ENCODE measurements at places on chromosomes 2 and 18. TPM values are rescaled to one million over a fixed set of nuclear protein-coding genes. Genes with fewer than 3 reads are reported as not detected.

DNA sequence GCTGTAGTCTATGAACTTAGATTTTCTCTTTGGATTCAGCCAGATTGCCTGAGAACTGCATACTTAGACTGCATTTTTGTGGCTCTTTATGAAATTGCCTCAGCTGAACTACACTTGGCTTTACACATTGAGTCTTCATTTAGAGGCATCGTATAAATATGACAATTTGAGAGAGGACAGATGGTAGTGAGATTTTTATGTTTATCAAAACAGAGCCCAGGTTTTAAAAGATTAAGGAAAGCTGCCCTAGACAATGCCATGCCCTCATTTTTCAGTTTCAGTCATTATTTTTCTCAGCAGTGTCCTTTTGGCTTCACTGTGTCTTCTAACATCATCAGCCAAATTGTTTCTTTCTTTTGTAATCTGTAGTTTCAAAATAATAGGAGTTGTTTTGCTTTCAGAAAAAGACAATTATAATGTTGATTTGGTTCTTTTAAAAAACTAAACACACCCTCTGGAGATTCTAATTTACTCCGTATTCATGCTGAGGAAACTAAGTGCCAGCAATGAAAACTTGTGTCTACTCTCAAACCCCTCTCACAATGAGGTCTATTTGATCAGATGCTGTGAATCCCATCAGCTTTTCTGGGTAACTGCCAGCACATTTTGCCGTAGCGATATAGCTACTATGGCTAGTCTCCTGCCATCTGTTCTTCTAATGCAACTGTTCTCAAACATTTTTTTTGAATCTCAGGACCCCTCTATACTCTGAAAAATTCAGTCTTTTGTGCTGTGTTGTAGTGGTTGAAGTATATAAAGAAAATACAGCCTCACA, 46.2 kb downstream of the TWSG1 start:
- DNase-seq = no peak

- DNase-seq = peak; percentile 91
Observed at GRCh38 chr2:207683879-207684627, 27.4 kb upstream of the CCNYL1 start.

GRCh38 chr2:100041946-100042345, 100.4 kb downstream of the AFF3 start:
- DNase-seq = no peak

DNA sequence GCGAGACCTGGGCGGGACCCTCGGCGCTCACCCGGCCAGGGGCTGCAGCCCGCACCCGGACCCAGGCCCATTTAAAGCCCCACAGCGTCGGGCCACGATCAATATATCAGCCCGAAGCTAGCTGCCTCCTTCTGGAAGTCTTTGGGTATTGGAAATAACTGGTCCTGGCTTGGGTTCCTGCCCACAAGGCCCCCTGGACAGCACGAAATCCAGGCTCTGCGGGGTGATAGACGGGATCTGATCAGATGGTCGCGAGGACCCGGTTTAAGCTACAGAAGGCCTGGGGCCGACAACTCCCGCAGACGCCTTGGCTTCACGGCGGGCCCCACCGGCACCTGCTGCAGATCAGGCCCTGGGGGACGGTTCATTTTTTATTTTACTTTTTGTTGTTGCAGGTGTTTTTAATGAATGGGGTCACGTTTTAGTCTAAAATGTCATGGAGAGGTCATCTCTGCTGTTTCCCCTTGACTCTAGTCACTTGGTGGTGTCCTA, 362 bp upstream of the PSTPIP2 start:
- no peak for DNase-seq

DNA sequence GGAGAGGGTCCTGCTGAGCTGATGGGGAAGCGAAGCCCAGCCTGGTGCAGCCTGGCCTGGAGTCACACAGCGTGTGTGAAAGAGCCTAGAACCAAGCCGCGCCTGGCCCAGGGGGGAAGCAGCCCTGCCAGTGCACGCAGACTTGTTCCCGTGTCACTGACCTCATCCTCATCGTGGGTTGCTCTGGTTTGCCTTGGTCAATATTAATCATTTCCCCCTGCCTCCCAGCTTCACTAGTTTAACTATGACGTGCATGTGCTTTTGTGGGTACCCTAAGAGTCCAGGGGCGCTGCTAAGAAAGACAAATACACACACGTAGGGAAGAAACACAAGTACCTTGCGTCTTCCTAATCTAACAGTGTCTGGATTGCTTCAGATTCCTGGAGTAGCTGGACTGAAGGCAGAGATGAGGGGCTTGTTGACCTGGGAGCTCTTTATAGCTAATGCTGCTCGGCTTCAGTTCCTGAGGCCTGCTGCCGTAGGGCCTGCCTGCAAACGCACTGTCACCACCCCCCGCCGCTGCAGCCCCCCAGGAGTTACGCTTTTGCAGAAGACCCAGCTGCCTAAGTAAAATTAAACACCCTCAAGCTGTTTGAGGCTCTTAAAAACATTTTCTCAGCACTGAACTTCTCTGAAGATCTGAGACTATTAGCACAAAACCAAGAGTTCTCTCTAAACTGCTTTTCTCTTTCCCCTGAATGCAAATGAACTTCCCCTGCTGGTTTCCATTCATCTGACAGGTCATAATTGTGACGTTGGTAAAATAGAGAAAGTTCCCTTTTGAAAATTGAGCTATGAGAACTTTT, 159.2 kb downstream of the FAM210A start:
- DNase-seq = no peak

DNA sequence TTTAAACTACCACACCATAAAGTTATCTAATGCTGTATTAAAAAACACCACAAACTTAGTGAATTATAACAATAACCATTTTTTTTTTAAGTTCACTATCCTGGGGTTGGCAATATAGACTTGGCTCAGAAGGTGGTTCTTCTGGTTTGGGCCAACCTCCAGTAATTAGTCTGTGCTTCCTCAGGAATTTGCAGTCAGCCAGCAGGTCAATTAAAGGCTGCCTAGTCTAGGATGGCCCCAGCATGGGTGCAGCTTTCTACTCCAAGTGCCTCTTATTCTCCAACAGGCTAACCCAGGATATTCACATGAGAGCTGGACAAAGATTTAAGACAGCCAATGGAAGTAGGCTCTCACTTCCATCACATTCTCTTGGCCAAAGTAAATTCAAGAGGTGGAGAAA, 379.1 kb upstream of the FIGN start:
- DNase-seq = no peak

DNA sequence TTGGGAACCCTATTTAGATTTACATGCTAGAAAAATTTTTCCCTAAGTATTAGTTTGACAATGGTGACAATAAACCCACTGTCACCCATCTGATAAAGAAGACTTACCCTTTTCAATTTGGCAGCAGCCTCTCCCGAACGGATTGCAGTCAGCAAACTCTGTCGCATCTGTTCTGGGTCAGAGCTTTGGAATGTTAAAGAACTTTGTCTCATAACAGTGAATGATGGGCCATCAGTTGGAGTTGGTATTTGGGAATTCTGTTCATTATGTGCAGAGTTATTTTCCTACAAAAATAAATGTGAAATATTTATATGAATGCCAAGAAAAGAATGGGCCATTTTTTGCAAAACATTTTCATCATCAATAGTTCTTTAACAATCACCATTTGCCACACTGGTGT, 70.8 kb upstream of the GRB14 start:
- DNase-seq = no peak

- DNase-seq = no peak
Observed at GRCh38 chr18:23816021-23816420, 126.8 kb downstream of the LAMA3 start.

- no peak for DNase-seq
Observed at GRCh38 chr18:44558767-44559166, 121.9 kb upstream of the SETBP1 start.

- no peak for DNase-seq
Observed at GRCh38 chr2:178895872-178896271, 88.6 kb upstream of the TTN start.

- DNase-seq = no peak
Observed at GRCh38 chr2:55780697-55781096, 87.1 kb upstream of the PNPT1 start.

- DNase-seq = no peak
Observed at GRCh38 chr2:4553241-4553640, 849.9 kb downstream of the DCDC2C start.

GRCh38 chr2:175366815-175367214, 185.3 kb upstream of the ATP5MC3 start:
- DNase-seq = no peak

- no peak for DNase-seq
Observed at GRCh38 chr2:156321243-156321904, 11.1 kb downstream of the NR4A2 start.

- no peak for DNase-seq
Observed at GRCh38 chr2:174969091-174969734, 36.0 kb downstream of the CHN1 start.

DNA sequence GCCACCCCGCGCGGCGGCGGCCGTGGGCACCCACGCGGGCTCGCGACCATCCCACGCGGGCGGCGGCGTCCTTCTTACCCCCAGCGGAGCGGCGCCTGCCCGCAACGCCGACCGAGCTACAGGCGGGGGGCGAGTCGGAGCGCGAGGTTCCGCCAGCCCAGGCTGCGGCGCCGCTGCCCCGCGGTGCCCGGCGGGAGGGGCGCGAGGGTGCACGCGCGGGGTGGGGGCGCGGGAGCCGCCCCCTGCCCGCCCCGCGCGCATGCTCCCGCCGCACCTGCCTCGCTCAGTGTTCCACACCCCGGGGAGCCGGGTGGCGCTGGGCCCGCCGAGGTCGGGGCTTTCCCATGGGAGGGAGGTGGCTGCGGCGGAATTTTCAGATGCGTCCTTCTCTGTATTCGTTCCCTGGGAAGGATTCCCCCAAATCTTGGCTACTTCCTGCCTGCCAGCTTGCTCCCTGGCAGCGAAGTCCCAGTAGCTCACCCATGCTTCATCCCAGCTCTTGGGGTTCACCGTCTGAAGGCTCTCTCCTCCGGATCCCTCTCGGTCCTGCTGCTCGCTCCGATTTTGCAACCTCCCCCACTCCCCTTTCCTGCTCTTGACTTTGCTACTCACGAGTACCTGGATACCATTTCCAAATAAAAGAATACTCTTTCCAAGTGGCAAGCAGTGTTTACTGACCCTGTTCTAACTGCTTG, at the start of gene L3MBTL4:
Gene L3MBTL4 (minus strand): TSS at position 189 of the 695 bp plus-strand sequence. CDS start 103,286 bp downstream, outside the sequence.
- DNase-seq = no peak

GRCh38 chr2:120064664-120065063, 51.8 kb downstream of the EPB41L5 start:
- no peak for DNase-seq

DNA sequence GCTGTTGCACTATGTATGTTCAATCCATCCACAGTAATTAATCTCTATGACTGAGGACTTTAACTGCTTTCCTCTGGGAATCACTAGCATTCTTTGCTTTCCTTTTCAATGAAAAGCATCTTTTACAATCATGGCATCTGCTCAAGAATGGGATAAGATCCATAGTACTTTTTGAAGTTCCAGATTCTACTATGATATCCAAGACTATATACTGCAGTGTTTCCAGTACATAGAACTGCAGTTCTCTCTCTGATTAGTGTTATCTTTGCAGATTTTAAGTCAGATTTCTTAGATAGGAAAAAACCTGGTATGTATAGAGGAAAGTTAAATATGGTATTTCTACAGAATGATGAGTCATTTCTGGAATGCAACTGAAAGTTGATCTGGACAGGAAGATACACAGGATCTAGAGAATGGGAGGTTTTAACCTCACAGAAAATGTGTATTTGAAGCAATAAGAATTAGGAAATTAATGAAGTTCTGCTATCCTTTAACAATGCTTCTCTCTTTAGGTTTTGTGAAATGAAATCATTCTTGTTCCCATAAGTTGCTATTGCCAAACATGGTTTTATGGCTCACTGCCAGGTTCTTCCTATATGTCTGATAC, 670.7 kb downstream of the ERBB4 start:
- no peak for DNase-seq

DNA sequence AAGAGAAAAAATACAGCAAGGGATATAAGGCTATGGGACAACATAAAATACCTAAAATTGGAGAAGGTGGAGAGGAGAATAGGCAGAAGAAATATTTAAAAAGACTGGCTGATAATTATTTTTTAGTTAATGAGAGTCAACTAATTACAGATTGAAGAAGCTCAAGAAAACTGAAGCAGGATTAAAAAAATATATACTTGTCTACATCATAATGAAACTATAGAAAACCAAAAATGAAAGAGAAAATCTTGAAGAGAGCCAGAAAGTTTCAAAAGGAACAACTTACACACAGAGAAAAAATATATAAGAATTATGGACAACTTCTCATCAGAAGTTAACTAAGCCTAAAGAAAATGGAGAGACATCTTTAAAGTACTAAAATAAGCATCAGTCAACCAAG, 62.9 kb upstream of the APCDD1 start:
- no peak for DNase-seq

DNA sequence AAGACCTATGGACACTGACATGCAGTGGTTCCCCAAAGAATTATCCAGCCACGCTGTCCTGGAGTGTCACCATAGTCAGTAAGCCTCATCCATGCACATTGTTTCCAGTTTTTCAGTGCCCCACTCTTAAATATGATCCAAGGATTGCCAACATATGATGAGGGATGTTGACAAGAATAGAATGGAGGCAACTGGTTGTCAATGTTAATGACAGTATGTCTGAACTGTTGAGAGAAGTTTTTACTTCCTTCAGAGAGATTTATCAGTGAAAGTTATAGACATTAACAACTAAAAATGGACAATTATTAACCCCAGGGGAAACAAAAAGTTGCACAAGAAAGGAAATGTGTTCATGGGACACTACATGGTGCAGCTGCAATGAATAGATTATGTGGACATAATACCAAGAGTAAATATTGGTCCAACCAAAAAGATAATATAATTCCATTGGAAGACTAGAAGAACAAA, 69.9 kb downstream of the CYP26B1 start:
- DNase-seq = no peak

- DNase-seq = no peak
Observed at GRCh38 chr18:36394486-36394885, 97.0 kb downstream of the FHOD3 start.

DNA sequence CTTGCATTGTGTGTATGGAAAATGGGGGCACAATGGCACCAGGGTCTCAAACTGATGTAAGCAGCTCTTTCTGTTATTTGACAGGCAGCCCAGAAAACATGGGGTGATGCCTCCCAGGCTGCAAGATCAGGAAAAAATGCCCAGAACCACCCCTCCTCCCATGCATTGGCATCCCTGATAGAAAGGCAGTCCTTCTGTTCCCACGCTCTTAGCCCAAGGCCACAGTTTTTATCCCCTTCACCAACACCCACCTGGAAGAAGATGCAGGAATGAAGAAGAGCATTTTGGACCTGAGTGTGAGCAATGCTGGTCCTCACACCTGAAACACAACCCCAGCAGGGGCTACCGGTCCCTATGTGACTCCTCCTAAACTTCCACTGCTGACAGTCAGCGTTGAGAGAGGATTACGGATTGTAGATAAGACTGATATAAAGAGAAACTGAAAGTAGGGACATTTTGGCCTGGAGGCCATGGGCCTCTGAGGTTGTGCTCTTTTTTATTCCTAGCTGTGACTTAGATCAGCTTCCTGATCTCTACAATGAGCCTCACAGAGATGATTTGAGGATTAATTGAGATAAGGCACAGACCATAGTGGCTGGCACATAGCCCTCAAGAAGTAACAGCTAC, 386.0 kb upstream of the ATP5MC3 start:
- DNase-seq = no peak

SAG gene
- total RNA-seq = not detected

ALPG gene
- total RNA-seq = not detected

SCYGR6 gene
- total RNA-seq = not detected

TNS1 gene
- 4.3 TPM for total RNA-seq

NTSR2 gene
- not detected for total RNA-seq

C1GALT1C1L gene
- total RNA-seq = 1.1 TPM

CIB4 gene
- not detected for total RNA-seq

TIA1 gene
- total RNA-seq = 58.0 TPM
